ENCODE measurements at places on chromosomes 2 and 18.
A peak's percentile ranks its signal among the peaks of the same experiment; 100 is the strongest.

- H3K4me3 ChIP-seq, result no peak overlapping the region
- peaks cover 3% of the 10 kb centered on the region for H3K4me1 ChIP-seq
- H3K27me3 ChIP-seq, result no peaks in the 10 kb centered on the region
- no peak for DNase-seq
- no peaks in the 10 kb centered on the region for H3K36me3 ChIP-seq
- no peak overlapping the region for H3K27ac ChIP-seq
These were observed 52.4 kb upstream of the B3GNT7 start for GRCh38 chr2:231343006-231343710.

GRCh38 chr2:184938221-184938985 is 340.1 kb downstream of the ZNF804A start:
- H3K27ac ChIP-seq, result no peak overlapping the region
- no peaks in the 10 kb centered on the region for H3K36me3 ChIP-seq
- H3K27me3 ChIP-seq, result no peaks in the 10 kb centered on the region
- no peak overlapping the region for H3K4me3 ChIP-seq
- no peaks in the 10 kb centered on the region for H3K4me1 ChIP-seq

GRCh38 chr2:218877891-218878290 is 2.8 kb upstream of the WNT10A start:
- no peaks in the 10 kb centered on the region for H3K36me3 ChIP-seq
- no peak overlapping the region for H3K4me3 ChIP-seq
- no peaks in the 10 kb centered on the region for H3K4me1 ChIP-seq
- H3K27me3 ChIP-seq, result peaks cover 76% of the 10 kb centered on the region
- no peak for DNase-seq

DNA sequence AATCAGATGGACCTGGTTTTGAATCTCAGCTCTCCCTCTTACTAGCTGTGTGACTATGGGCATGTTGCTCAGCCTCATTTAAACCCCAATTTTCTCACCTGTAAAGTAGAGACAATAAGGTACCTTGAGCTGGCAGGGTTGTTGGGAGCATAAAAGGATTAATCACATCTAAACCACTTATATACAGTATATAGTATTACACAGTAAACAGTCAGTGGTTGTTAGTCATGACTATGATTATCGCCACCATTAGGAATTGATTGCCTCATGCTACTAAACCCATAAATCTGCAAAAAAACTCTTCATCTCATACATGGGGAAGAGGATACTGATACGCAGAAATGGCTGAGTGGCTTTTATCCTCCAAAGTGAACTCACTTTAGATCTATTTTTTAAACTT is 65.8 kb downstream of the INO80D start:
- no peaks in the 10 kb centered on the region for H3K36me3 ChIP-seq
- no peak overlapping the region for H3K4me3 ChIP-seq
- no peak overlapping the region for H3K27ac ChIP-seq
- no peaks in the 10 kb centered on the region for H3K27me3 ChIP-seq

- no peaks in the 10 kb centered on the region for H3K27me3 ChIP-seq
- no peak for DNase-seq
- H3K4me3 ChIP-seq, result no peak overlapping the region
These were observed 133.6 kb upstream of the CAPN13 start for GRCh38 chr2:30940839-30941238.

GRCh38 chr2:109433926-109434325 is 179.8 kb downstream of the SEPTIN10 start:
- H3K27me3 ChIP-seq, result no peaks in the 10 kb centered on the region
- no peak for DNase-seq
- H3K4me1 ChIP-seq, result peaks cover 3% of the 10 kb centered on the region
- H3K27ac ChIP-seq, result no peak overlapping the region

DNA sequence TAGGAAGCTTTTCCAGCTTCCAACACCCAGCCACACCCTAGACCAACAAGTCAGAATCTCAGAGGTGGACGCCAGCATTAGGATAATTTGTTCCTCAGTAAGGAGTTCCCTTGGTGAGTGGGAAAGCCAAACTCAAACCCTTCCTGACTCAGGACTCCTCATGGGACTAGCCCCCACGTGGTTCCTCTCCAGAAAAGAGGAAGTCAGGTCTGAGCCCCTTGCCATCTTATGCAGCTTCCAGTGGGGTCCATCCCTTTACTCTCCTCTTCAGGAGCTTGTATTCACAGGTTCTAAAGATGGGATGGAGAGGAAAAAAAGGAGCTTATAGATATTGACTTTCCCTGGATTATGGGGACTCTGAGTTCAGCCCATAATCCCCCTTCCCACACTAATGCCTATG is 14.8 kb upstream of the NOTO start:
- H3K4me1 ChIP-seq, result no peaks in the 10 kb centered on the region
- no peak for DNase-seq
- no peaks in the 10 kb centered on the region for H3K27me3 ChIP-seq
- H3K27ac ChIP-seq, result no peak overlapping the region

GRCh38 chr2:64114063-64114911 is 29.9 kb downstream of the PELI1 start:
- no peaks in the 10 kb centered on the region for H3K27me3 ChIP-seq
- no peaks in the 10 kb centered on the region for H3K36me3 ChIP-seq
- peak overlapping the region; percentile 55 for H3K27ac ChIP-seq
- peaks cover 7% of the 10 kb centered on the region for H3K4me1 ChIP-seq
- no peak overlapping the region for H3K4me3 ChIP-seq

All from mesendoderm (in vitro differentiated cells).